ENCODE measurements at places on chromosomes 12 and 14.

- no peak for DNase-seq
These were observed 121.5 kb downstream of the RBM19 start for GRCh38 chr12:113844495-113845210.

DNA sequence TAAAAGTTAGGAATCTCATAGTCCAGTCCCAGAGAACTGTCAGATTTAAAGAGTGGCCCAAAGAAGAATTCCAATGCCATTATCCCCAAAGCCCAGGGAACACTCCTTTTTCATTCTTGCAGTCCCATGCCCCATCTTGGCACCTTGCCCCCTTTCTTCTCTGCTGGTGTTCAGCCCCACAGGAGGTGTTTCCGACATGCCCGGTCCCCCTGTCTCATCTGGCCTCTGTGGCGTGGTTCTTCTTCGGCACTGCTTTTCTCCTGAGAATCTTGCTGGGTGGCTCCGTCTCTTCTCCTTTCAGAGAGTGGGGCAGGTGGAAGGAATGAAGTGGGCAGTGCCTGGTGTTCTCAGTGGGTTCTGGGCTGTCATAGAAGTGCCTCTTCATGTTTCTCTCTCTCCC is 64.7 kb downstream of the VCPKMT start:
- DNase-seq, result no peak

GRCh38 chr12:77980782-77981181 is 150.1 kb downstream of the NAV3 start:
- DNase-seq, result no peak

DNA sequence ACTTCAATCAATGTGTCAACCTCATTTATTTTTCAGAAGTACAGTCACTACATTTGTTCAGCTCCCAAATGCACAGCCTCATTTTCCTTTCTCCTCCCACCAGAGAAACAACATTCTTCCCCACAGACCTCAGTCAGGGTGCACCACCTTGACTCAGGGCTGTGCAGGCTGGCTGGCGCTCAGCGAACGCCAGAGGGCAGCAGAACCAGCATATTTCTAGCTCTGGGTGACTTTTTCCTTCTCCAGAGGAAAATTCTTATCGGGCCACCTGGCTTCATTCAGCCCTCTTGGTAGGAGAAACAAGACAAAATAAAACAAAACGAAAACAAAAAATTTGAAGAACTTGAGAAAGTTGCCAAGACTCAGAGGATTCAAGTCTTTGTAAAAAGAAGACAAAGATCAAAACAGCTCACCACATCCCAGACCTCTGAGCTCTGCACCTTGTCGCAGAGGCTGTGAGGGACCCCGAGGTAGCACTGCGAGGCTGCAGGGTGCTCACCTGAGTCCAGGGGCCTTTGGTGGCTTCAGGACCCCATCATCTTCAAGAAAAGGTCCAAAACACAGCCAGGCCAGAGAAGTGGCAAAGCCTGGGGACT is 33.7 kb downstream of the PAH start:
- DNase-seq, result no peak

DNA sequence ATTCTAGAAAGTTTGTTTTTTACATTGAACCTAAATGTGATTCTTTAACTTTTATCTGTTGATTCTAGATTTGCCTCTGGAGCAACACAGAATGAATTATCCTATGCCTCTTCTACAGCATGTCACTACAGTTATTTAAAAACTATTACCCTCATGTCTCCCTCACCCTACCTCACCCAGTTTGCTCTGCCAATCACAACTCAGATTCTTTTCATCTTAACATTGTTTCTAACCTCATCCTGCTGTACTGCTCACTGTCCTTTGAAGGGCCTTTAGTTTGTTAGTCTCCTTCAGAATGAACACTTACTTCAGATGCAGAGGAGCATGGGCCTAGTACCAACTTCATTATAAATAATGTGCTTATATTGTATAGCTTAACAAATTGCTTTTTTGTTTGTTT is 21.5 kb downstream of the YLPM1 start:
- DNase-seq, result no peak

- no peak for DNase-seq
These were observed 1.1 kb downstream of the CCDC197 start for GRCh38 chr14:93997916-93998870.

- no peak for DNase-seq
These were observed 34.0 kb upstream of the NFYB start for GRCh38 chr12:104171785-104172569.

DNA sequence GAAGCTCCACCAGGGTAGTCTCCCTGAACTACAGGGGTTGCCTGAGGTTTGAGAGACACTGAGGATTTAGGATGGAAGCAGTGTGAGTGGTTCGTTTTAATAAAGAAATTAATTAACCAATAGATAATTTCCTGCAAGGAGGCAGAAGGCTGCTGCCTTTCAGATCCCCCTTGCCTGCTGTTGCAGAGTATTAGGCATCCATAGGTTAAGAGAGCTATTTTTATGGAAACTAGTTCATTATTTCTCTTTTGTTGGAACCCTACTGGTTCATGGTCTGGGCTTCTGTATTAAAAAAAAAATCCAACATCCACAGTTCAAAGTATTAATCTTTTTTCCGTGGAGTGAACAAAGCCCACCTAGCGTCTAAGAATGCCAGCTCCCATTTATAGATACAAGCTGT is 50.5 kb upstream of the RTRAF start:
- no peak for DNase-seq

- DNase-seq, result no peak
These were observed 189.0 kb upstream of the AMIGO2 start for GRCh38 chr12:47268501-47269454.

GRCh38 chr12:78898416-78898815 is 33.8 kb downstream of the SYT1 start:
- DNase-seq, result no peak

- DNase-seq, result no peak
These were observed 56.0 kb downstream of the PLEKHG3 start for GRCh38 chr14:64760146-64760755.

DNA sequence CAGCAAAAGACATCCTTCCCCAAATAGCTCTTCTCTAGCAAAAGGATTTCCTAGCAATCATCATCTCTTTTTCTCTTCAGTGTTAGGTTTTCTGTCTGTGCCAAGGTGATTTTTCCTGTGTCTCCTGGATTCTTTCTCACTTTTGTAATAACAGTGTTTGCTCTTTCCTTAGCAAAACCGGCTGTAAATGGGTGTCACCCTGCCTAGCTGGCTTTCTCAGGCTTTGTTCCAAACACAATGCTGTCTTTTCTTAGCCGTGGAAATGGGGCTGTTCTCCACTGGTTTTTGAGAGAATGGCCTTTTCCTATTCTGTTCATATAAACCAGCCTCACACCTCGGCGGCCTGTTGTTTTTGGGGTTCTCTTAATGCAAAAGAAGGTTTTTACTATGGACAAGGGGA is 21.9 kb downstream of the JDP2 start:
- no peak for DNase-seq

GRCh38 chr14:75158843-75159614 is 17.4 kb downstream of the TMED10 start:
- no peak for DNase-seq

DNA sequence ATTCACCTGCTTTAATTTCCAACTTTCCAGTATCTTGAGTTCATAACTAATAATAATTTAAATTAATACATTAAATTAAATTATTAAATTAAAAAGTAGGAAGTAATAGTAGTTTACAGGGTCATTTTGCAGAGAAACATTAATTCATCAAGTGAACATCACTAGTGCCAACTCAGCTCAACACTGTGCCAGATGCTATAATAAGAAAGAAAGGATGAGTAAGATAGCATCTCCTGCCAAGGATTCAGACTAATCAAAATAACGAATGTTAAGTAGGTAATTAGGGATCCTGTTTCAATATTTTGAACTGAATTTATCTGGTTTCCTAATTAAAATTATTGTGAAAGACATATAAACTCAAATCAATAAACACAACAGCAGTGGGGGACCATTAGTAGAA is 596.7 kb downstream of the SLC6A15 start:
- no peak for DNase-seq

DNA sequence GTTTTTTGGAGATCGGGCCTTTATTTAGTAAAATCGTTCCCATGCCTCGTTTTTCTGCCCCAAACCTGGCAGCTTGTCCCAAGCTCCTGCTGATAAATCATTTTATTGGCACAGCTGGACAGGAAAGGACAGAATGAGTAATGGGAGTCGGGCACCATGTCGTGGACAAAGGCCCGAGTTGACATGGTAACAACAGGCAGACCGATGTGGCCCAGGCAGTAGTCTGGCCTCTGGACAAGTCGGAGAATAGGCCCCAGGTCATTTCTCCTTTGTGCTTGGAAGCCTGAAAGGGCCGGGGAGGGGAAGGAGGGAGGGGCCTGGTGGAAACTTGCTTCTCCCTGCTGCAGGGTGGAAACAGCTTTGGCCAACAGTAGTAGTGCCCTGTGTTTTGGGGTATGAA is 234.9 kb downstream of the SUDS3 start:
- DNase-seq, result no peak

GRCh38 chr12:93750056-93750455 is 72.9 kb downstream of the CRADD start:
- DNase-seq, result no peak

DNA sequence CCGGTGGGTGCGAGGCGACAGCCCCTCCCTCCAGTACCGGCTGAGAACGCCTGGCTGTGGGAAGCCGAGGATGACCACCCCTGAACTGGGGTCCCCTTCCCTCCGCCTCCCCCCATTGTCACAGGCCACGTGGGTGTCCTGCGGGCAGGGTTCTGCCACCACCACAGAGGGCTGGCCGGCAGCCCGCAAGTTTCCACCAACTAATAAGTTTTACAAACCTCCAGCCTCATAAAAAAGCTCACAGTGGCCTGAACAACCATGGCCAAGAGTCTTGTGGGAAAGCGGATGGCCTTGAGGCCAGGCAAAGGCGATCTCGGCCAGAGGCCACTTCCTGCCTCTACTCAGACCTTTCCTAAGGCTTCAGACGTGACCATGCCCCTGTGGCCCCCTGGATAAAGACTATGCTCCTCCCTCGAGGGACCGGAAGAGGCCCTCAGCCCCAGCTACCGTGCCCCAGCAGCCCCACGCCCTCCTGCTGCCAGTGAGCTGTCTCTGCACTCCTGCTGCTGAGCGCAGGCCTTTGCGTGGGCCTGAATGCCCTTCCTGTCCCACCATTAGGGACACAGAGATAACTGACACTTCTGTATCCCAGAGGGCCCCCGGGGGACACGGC is 46.1 kb upstream of the DLK1 start:
- no peak for DNase-seq

DNA sequence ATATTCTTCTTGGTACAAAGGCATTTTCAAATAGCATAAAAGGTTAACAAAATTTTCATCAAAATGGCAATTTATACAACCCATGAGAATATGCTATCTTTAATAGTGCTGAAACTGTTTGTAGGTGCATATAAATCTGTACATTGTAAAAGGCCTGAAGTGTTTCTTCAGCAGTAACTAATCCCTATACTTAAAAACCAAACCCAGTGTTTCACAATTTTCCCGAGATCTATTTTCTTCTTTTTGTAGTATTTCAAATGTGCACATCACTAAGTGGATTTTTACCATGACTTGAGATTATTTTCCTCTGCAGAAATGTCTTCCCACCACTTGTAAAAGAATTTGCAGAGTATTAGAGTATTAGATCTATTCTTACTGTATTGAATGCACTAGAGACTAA is 76.5 kb downstream of the FERMT2 start:
- DNase-seq, result no peak

- DNase-seq, result no peak
These were observed 197.1 kb upstream of the RASSF8 start for GRCh38 chr12:25761356-25761755.

DNA sequence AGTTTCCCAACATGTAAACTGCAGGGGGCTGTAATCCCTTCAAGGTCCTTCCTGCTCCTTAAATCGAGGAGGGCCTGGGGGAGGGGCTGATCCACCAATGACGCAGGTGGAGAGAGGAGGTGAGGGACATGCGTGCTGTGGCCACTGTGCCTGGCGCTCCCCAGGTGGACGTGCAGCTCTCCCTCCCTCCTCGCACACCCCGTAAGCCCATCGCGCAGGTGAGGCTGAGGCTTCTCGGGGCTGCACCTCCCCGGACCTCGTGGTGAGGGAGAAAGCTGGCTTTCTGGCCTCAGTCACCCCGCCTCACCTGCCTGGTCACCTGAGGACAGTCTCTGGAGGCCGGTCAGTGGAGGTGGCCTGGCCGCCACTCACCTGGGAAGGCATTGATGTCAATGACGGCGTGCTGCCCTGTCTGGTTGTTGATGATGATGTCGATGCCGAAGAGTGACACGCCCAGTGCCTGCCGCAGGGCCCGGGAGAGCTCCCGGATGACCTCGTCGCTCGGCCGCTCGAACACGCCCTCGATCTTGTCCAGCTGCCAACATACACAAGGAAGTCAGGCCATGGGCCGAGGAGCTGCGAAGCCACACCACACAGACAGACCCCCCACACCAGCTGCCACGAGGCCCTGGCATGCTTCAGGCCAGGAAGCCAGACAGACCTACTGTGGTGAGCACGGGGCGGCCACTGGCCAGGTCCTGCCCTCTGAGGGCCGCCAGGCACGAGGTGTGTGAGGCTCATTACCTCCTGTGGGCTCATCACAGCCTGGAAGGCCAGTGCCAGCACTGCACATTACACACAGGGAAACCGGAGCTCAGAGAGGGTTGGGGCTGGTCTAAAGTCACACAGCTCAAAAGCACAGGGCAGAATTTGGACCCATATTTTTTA is 23.3 kb downstream of the CHGA start:
- no peak for DNase-seq

- no peak for DNase-seq
These were observed 7.6 kb upstream of the KCNA5 start for GRCh38 chr12:5036031-5036430.

- no peak for DNase-seq
These were observed 25.8 kb upstream of the MAX start for GRCh38 chr14:65128096-65128495.

- no peak for DNase-seq
These were observed 991.9 kb downstream of the FLRT2 start for GRCh38 chr14:86521843-86522242.

GRCh38 chr12:50240792-50241114 is 42.6 kb downstream of the LIMA1 start:
- DNase-seq, result no peak

DNA sequence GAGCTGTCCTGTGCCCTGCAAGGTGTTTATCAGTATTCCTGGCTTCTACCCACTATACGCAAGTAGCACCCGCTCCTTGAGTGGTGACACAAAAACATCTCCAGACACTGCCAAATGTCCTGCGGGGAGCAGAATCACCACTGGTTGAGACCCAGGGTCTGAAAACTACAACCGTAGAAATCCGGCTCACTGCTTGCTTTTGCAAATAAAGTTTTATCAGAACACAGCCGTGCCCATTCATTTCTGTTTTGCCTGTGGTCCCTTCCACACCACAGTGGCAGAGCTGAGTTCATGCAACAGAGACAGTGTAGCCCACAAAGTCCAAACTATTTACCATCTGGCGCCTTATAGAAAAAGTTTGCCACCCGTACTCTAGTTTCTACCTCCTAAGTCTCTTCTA is 125.7 kb upstream of the DIO3 start:
- DNase-seq, result no peak
